ENCODE measurements at places on chromosomes 11 and 22.

DNA sequence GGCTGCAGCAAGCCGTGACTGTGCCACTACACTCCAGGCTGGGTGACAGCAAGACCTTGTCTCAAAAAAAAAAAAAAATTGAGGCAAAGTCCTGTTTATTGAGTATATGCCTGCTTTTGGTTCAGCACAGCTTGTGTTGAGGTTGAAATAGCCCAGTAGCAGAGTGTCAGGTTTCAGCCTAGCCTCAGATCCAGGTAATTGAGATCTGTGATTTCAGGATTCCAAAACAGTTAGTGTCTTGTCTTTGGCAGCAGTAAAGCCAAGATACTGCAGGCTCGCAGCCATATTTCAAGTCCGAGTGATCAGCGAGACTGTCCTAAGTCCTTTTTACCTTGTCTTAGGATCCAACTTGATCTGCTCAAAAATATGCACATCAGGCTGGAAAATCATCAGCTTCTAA lies 27.0 kb downstream of the CUL5 start:
- DNase-seq: no peak

GRCh38 chr11:93895106-93895862 lies 44.9 kb upstream of the VSTM5 start:
- no peak for DNase-seq

GRCh38 chr11:61325649-61326414 lies 7.1 kb downstream of the DDB1 start:
- DNase-seq: no peak

DNA sequence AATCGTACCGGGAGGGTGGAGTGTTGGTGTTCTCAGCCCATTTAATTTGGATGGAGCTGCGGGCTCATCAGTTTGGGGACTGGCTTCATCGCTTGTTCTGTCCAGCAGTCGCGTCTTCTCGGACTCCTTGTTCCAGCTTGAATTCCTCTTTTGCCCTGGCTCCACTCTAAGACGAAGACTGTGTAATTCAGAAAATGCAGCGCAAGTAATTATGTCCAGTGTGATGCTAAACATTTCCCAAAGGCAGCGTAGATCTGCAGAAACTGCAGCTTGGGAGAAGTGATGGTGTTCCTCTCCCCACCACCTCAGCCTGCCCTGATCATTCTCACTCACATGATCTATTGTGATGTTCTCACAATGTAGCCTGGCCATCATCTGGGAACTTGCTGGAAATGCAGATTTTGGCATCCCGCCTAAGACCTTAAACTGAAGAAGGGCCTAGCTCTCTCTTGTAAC lies 666 bp downstream of the SLC25A18 start:
- no peak for DNase-seq

GRCh38 chr11:99814738-99815137 lies 794.0 kb downstream of the CNTN5 start:
- no peak for DNase-seq

GRCh38 chr11:116502641-116503061 lies 270.1 kb downstream of the BUD13 start:
- DNase-seq: no peak

DNA sequence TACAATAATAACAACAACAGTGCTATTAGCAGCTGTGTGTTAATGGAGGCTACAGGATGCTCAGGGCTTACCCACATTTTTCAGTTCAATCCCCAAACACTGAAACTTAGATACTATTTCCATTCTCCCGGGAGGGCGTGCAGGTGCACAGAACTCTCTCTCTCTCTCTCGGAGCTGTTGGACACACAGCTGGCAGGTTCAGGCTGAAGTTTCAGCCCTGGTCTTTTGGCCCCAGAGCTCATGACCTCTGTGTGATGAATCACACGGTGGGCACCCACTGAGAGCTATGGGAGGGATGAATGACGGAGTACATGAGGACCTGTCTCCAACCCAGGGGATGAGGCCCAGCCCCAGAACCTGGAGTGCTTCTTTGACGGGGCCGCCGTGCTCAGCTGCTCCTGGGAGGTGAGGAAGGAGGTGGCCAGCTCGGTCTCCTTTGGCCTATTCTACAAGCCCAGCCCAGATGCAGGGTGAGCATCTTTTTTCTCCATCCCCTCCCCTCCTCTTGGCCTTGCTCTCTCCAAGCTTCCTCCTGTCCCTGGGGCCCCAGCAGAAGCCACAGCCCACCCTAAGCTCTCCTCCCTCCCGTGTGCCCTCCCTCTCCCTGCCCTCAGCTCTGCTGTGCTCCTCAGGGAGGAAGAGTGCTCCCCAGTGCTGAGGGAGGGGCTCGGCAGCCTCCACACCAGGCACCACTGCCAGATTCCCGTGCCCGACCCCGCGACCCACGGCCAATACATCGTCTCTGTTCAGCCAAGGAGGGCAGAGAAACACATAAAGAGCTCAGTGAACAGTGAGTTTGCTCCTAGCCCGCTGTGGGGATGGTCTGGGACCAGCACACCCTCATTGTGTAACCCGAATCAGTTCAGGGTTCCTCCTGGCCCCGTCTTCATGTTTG lies 16.9 kb downstream of the CSF2RB start:
- DNase-seq: no peak

DNA sequence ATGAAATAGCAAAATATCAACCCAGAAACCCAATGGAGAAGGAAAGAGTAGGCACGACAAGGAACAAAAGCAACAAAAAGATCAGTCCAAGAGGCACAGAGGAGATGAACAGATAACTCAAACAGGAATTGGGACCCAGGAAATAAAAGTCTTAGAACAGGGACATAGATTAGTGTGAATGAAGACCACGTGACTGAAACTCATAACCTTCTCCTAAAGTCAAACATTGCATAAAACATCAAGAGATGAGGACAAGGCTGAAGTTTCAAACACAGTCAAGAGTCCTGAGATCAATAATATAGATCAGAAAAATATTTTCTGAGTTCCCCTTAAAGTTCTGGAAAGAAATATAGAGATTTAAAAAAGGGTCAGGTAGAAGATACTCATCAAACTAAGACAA lies 24.4 kb upstream of the OR56B4 start:
- no peak for DNase-seq

- DNase-seq: no peak
Measured at GRCh38 chr11:129703846-129704245, 111.8 kb upstream of the TMEM45B start.

DNA sequence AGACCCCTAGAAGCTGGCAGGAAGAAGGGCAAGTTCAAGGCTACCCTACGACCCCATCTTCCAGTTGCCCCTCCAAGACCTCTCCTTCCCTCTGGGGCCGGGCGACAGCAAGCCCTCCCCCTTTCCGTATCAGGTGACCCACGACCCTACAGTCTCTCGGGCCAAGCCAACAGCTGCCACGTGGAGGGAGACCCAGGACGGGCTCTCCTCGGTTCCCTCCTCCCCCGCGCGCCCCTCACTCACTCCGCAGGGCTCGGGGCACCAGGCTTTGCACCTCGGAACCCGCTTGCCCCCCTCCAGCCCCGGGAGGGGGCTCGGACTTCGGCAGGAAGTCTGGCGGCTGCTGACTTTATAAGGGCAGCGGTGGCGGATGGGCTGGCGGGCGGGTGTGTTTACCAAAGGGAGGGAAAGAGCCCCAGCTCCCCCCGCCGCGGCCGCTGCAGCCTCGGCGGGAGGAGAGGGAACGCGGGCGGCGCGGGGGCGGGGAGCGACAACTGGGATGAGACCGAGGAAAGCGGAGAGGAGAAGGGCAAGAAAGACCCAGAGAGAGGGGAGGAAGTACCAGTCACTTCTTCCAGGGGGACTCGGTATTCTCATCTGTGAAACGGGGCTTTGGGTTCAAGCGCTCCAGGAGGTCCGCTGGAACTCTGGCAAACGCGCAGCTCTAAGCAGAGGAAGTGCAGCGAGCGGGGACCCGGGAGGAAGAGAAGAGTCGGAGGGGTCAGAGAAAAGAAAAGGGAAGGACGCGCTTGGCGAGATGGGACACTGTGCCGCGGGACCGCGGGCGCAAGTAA lies 767 bp downstream of the SLC43A1 start:
- peak; percentile 20 for DNase-seq

- no peak for DNase-seq
Measured at GRCh38 chr22:26444777-26445176, 15.7 kb downstream of the ASPHD2 start.

- no peak for DNase-seq
Measured at GRCh38 chr22:24442352-24442744, 14.9 kb downstream of the ADORA2A start.

DNA sequence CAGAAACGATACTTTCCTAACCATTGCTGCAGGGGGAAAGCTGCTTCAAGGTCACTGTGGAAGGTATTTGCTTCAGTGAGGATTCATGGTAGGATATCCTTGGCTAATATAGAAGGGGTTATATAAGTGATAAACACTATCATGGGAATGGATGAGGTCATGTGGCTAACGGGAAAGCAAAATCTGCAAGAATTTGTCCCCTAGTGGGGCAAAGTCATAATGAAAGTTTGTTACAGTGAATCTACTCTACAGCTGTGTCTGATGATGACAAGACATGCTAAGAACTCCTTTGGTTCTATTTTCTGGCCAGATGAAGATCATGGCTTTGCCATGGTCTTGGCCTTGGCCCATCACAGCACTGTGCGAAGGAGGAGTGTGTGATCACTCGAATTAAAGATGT lies 13.8 kb downstream of the MMP20 start:
- DNase-seq: no peak

DNA sequence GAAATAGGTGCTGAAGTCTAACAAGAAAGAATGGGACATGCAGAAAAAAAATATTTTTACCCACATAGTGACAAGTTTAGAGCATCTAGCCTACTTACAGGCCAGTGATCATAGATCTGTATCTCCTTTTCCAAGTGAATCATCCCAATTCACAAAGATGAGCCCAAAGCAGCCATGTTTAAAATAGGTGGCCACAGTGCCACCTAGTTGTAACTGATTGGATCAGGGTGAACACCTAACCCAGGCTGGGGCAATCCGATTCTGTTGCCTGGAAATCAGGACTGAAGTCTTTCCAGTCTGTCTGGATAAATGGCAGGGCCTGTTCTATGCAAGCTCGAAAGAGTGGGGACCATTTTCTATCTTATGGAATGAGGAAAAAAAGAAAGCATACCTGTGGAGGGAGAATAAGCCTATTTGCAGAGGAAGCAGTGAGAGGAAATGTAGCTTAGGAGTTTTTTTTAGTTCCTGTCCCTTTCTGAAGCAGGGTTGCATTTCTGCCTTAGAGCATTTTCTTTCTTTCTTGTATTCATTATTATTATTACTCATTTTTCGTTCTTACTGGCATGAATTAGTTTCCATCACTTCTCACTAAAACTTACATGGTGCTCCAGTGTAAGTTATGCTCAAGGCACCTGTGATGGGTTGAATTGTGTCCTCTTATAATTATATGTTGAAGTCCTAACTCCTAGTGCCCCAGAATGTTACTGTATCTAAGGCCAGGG lies 113.2 kb upstream of the RAG2 start:
- DNase-seq: no peak

DNA sequence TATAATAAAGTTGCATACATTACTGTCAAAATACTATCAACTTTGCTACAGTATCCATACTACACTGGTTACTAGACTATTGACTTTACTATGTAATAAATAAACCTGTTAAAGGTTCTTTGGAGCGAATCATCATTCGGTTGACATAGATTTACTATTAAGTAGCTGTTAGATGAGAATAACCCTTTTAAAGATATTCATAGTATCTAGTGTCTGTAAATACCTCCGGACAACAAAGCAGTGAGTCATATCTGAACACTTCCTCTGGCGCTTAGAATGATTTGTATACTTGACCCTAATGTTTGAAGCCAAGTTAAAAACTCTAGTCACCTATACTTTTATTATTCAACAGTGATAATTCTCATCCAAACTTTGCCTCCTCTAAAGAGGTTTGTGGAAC lies 84.7 kb downstream of the MSANTD4 start:
- DNase-seq: no peak

GRCh38 chr11:10067629-10068300 lies 226.3 kb downstream of the SBF2 start:
- DNase-seq: no peak

DNA sequence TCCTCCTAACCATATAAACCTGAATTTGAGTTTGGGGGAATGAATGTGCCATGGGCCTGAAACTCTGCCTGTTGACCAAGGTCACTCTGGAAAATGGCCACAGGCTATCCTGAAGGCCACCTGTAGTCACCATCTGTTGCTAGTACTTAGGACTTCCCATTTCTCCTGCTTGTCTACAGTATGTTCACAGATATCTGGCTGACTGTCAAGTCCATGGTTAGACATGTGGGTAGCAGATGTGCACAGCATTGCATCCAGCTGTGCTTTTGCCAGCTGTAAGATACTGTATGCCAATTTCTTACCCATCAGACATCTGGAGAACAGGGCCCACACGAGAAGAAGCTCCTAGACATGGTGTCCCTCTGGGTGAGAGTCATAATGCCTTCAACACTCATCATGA lies 475.4 kb downstream of the INSC start:
- no peak for DNase-seq

DNA sequence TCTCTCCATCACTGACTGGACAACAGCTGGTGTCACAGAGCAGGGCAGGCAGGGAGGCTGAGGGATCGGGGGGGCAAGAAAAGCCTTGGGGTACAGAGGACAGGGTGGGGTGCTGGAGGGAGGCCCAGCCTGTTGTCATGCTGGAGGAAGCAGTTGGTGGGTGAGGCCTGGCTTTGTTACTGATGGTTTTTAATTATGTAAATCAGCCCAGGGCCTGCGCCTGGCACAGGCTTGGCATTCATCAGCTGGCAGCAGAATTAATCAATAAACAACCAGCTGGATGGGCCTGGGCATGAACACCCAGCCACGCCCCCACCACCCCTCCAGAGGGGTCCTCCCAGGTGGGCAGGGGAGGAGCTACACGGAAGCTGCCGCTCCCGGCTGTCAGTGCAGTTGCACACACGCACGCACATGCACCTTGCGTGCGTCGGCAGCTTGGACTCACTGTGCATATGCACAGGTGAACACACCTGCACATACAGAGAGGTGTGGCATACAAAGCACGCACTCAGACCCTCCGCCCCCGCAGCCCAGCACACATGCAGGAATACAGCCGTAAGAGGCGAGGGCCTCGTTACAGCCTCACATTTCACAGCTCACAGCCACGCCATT lies 21.3 kb upstream of the ELFN2 start:
- no peak for DNase-seq

DNA sequence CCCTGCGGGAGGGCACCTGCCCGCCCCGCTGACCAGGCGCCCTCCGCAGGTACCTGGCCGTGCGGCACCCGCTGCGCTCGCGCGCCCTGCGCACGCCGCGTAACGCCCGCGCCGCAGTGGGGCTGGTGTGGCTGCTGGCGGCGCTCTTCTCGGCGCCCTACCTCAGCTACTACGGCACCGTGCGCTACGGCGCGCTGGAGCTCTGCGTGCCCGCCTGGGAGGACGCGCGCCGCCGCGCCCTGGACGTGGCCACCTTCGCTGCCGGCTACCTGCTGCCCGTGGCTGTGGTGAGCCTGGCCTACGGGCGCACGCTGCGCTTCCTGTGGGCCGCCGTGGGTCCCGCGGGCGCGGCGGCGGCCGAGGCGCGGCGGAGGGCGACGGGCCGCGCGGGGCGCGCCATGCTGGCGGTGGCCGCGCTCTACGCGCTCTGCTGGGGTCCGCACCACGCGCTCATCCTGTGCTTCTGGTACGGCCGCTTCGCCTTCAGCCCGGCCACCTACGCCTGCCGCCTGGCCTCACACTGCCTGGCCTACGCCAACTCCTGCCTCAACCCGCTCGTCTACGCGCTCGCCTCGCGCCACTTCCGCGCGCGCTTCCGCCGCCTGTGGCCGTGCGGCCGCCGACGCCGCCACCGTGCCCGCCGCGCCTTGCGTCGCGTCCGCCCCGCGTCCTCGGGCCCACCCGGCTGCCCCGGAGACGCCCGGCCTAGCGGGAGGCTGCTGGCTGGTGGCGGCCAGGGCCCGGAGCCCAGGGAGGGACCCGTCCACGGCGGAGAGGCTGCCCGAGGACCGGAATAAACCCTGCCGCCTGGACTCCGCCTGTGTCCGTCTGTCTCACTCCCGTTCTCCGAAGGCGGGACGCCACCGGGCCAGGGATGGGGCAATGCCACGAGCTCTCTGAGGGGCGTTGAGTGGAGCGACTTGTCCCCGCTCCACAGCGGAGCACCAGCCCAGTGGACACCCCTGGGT lies 1.8 kb downstream of the GALR3 start:
- DNase-seq: no peak
